ENCODE measurements at places on chromosomes 11 and 22.
A peak's percentile ranks its signal among the peaks of the same experiment; 100 is the strongest.

- peak; percentile 44 for DNase-seq
Measured at GRCh38 chr11:26849036-26849435, 127.2 kb upstream of the SLC5A12 start.

GRCh38 chr11:74311352-74311926 is at the start of gene P4HA3:
P4HA3 (minus strand) TSS chr11:74311640; CDS start chr11:74311611, 29 bp downstream.
- peak; percentile 86 for DNase-seq

- DNase-seq, result no peak
Measured at GRCh38 chr11:104339380-104339831, 175.5 kb upstream of the PDGFD start.

GRCh38 chr11:14388352-14388751 is 29.4 kb upstream of the RRAS2 start:
- no peak for DNase-seq

- DNase-seq, result no peak
Measured at GRCh38 chr11:117026593-117027330, 71.5 kb downstream of the SIK3 start.

- DNase-seq, result no peak
Measured at GRCh38 chr11:15280393-15280792, 165.7 kb downstream of the INSC start.

GRCh38 chr11:104736502-104736901 is 161.8 kb downstream of the CASP12 start:
- no peak for DNase-seq

DNA sequence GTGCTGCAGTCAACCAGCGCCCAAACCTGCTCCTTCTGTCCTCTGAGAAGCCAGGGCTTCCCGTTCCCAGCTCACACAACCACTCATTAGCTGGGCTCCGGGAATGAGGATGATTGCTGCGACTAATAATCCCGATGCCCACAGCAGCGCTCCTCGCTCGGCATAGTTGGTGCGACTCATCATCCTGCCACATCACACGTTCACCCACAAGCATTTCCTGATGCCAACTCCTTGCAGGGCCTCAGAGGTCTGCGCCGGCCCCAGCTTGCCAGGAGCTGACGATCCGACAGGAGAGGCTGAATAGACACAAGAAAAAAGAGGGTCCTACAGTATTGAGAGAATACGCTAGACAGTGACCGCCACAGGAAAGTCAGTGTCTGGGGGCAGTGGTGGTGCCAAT is 10.6 kb upstream of the CSNK1E start:
- DNase-seq, result no peak

- peak; percentile 63 for DNase-seq
Measured at GRCh38 chr11:122440811-122441665, 214.5 kb upstream of the UBASH3B start.

DNA sequence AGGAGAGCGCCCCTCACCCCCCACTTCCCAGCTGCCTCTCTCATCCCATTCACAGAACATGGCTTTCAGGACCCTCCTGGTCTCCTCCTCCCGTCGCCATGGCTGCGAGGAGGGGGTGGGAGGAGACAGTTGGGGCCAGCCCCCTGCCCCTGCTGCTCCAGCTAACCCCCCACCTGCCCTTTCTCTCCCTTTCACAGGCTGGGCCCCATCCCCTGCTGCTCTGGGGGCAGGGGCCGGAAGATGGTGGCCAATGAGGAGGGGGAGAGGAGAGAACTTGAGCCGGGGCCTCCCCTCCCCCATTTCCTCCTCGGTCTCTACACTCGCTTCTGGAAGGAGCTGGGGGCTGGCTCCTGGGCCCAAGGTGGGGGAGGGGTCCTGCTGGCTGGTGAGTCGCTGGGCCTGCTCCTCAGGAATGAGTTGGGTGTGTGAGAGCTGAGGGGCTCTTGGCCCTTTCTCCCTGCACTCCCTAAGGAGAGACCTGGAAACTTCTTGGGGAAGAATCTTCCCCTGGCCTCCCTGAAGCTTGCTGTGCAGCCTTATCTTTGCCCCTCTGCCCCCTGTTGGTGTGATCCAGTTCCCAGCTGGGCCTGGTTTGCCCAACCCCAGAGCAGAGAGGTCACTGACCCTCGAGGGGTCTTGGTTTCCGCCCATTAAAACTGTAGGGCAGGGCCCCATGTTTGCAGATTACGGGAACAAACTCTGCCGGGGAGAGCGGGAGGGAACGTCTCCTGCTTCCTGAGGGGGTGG is 10.2 kb downstream of the YPEL4 start:
- DNase-seq, result no peak

DNA sequence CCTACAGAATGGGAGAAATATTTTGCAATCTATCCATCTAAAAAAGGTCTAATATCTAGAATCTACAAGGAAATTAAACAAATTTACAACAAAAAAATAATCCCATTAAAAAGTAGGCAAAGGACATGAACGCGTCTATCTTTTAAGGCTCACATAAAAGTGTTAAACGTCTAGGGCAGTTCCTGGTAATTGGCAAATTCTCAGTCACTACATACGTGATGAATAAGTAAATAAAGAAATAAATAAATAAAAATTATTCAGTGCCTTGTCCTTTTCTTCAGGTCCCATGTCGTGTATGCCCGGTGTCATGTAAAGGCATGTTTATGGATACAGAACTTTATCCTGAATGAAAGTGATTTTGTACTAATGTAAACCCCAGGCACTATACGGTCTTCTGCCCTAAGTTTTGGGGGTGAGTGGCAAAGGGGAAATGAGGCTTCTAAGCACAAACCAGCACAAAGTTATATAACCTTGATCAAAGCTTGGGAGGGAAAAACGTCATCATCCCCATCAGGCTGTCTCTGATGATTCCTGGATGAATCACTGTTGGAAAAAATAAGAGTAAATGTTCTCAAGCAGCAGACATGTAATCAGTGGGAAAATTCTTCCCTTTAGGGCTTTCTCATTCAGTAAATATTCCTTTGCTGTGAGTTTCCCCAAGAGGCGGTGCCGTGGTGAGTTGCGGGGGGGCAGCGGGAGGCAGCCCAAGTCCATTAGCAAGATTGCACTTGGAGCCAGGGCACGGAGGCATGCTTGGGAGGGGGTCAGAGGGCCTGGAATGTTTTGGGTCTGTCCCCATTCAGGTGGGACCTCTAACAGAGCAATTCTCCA is 30.4 kb upstream of the MICAL2 start:
- peak; percentile 75 for DNase-seq

- DNase-seq, result peak; percentile 78
Measured at GRCh38 chr11:73157101-73158010, 15.2 kb upstream of the FCHSD2 start.

- DNase-seq, result peak; percentile 81
Measured at GRCh38 chr11:2885017-2885677, 428 bp downstream of the CDKN1C start.

GRCh38 chr22:46436595-46437175 is 100.7 kb downstream of the CELSR1 start:
- no peak for DNase-seq

- no peak for DNase-seq
Measured at GRCh38 chr11:33307984-33308383, 50.8 kb downstream of the HIPK3 start.

GRCh38 chr22:17699696-17700340 is 61.3 kb downstream of the BCL2L13 start:
- no peak for DNase-seq

DNA sequence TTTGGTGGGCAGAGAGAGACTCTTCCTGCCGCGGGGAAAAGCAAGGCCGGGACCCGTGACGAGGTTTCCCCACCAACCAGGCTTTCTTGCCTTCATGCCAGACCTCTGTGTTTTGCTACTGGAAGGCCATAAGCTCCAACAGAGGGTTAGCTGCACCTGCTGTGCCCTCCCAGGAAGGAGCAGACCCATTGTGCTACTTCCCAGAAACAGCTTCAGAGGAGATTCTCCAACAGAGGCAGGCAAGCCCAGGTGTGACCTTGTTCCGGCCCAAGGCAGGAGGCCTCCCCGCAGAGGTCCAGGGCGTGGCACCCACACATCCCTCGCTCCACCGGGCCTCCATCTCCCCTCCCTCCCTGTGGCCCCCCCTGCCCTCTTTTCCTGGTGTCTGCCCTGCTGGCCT is 57.8 kb downstream of the ELFN2 start:
- DNase-seq, result no peak

- no peak for DNase-seq
Measured at GRCh38 chr22:39594411-39594810, 23.9 kb downstream of the CACNA1I start.

- no peak for DNase-seq
Measured at GRCh38 chr22:35018995-35019394, 47.0 kb upstream of the ISX start.

DNA sequence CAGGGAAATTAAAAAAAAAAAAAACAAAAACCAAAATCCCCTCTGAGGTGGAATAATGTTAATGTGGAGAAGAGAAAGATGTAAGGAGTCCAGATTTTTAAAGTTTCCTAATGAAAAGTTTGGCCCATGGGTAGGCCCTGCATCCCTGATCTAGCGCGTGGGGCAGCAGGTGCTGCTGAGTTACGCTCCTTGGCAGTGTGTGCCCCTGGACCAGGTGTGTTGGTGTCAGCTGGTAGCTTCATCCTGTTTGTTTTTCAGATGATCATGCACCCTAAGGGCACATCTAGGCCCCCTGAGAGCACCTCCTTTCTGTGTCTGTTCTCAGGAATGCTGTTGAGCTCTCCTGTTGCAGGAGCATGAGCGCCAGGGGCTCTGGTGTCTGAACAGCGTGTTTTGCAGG is 6.7 kb downstream of the DGCR8 start:
- no peak for DNase-seq

- DNase-seq, result no peak
Measured at GRCh38 chr11:47488674-47489394, 39.9 kb upstream of the RAPSN start.

DNA sequence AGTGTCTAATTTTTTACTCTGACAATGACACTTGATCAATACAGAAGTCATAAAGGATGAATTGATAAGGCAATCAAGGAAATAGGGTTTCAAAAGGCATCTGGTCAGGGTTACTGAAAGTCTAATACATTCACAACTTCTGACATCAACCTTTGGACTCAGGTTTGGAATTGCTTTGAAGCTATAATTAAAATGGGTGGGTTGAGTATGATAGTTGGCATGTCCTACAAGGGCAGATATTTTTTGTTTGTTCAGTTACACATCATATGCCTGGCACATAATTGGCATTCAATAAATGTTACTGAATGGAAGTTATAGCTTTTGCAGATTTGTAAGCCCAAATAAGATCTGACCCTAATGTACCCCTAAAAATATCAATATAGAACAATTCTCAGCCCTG is 7.3 kb upstream of the FUT4 start:
- no peak for DNase-seq

- no peak for DNase-seq
Measured at GRCh38 chr11:16526947-16527346, 170.6 kb upstream of the SOX6 start.

- no peak for DNase-seq
Measured at GRCh38 chr11:83280256-83280655, 5.9 kb downstream of the CCDC90B start.

DNA sequence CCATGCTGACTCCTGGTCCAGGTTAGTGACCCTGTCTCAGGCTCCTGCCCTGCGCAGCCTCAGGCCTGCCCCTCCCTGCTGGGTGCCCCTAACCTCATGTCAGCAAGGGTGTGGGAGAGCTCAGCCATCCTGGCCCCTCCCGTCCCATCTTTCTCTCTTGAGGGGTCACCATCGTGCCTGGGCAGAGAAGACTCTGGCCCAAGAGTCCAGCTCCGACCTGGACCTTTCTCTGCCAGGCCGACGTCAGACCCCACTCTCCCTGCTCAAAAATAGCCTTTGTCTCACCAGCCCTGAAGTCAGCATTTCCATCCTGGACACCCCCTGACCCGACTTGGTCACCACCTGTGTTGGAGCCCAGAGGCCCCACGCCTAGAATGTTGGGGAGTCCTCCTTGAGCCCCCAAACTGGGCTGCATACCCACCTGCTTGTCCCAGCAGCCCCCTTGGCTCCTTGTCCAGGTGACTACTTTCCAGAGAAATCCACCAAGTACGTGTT is 4.9 kb downstream of the SCGB1C1 start:
- no peak for DNase-seq

DNA sequence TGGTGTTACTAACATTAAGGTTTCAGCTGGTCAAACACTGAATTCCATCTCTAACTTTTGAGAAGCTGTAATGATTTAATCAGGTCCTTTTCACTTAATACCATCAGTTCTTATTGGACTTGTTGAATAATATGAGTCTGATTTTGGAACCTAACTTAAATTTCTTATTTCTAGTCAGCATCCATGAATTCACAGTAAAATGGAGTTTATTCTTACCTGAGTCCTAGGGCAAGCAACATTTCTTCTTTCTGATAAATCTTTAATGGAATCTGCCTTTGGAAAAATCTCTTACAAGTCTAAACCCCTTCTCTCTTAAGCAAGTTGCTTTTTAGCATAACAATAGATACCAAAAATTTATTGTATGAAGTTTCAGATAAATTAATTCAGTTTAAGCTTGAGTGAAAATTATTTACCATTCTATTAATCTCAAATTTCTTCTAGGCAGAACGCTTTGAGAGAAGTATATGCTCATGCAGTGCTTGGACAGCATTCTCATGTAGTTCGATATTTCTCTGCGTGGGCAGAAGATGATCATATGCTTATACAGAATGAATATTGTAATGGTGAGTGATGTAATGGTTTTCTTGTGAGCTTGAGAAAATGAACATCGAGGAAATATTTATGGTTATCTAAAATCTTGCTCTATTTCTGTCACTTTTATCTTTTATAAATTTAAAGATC is 3.4 kb downstream of the WEE1 start:
- no peak for DNase-seq

- peak; percentile 40 for DNase-seq
Measured at GRCh38 chr22:46058591-46059519, 81.9 kb upstream of the WNT7B start.

DNA sequence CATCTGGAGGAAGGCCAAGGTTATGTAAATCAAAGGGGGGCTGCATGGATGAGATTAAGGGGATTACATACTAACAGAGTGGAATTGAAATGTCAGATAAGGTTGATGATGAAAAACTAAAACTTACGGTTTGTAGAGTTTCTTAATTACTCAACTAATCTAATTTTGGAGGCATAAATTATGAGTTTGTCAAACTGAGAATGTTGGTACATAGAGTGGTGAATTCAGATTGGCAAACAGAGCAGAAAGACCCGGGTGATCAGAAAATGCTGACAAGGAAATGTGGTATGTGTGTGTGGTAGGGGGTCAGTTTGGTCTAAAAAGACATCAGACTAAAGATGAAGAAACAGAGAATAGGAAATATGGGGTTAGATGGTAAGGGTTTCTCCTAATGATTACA is 11.0 kb downstream of the MS4A6E start:
- no peak for DNase-seq

GRCh38 chr11:2410616-2411015 is 10.1 kb downstream of the TSSC4 start:
- DNase-seq, result no peak

GRCh38 chr22:46577368-46578249 is 40.2 kb upstream of the CELSR1 start:
- DNase-seq, result peak; percentile 52

- peak; percentile 53 for DNase-seq
Measured at GRCh38 chr11:2547806-2548205, 103.0 kb downstream of the KCNQ1 start.

DNA sequence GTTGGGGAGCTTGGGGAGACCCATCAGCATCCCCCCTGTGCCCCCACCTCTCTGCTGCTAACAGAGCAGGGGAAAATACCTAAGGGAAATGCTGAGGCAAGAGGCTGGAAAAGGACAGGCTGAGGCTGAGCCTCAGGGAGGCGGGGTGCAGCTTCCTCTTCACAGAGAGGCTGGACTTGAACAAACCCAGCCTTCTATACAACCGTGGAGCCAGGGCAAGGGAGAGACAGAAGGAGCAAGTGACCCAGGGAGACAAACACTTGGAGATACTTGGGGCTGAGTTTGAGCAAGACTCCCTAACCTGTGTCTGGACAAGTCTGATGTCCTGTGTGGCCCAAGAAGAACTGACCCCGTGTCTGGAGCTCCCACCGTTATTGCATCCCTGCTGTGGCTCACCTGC is at the start of gene SLCO2B1:
TSS of gene SLCO2B1 (plus strand) at position 229 of the 400 bp plus-strand sequence. CDS start 275 bp downstream, outside the sequence.
- no peak for DNase-seq
